ENCODE measurements at places on chromosomes 2 and 18.

DNA sequence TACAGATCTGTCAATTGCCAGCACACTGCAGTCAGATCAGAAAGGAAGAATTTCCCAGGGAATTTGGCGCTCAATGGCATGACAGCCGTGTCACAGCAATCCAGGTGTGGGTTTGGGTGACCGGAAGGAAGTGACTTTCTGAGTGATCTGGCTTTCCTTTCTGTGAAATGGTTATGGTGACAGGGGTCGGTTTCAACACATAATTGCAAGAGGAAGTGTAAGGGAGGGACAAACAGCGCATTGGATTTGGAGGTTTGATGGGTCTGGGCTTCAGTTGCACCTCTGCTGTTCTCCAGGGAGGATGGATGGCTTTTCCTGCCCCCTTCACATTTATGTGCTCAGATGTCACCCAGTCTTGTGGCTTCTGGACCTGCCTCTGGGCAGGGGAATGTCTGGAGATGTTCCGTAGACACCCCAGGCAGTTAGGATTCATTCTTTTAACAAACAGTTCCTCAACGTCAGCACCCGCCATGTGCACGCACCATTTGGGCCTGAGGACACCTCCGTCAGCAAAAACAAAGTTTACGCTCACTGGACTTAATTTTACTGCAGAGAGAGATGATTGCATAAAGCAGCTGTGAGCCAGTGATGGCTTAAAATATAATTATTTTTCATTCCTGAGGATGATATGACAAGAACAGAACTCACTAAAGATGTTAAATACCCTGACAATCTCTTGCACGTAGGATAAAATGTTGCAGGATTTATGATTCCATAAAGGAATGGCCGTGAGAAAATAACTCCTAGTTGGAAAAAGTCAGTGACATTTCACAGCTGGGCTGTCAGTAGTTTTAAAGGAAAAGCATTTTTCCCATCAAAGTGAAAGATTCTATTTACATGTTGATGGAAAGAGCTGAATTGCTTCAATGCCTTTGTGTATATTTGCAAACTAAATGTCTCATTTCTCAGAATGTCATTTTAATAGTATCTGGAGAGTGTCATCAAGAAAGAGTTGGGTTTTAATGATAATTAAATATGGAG is 36.9 kb downstream of the MBP start:
- no peak for DNase-seq

DNA sequence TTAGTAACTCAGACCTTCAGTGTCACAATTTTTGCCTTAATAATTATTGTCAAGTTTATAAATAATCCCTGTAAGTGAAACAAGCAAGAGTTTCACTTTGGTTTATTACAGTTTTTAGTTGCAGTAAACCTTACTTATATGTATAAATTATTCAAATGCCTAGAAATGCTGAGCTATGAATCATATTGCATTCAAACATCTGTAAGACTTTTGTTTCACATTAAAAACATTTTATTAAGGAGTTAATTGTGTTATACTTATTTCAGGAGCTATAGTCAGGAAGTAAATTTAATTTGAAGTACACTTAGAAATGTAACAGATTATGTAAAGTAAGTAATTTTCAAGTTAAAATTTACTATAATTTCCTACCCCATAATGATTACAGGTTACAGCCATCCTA is 3.9 kb upstream of the ETAA1 start:
- no peak for DNase-seq

GRCh38 chr2:11017921-11018320 is 106.2 kb downstream of the KCNF1 start:
- no peak for DNase-seq

- no peak for DNase-seq
Measured at GRCh38 chr2:145321344-145321743, 801.4 kb upstream of the ZEB2 start.

DNA sequence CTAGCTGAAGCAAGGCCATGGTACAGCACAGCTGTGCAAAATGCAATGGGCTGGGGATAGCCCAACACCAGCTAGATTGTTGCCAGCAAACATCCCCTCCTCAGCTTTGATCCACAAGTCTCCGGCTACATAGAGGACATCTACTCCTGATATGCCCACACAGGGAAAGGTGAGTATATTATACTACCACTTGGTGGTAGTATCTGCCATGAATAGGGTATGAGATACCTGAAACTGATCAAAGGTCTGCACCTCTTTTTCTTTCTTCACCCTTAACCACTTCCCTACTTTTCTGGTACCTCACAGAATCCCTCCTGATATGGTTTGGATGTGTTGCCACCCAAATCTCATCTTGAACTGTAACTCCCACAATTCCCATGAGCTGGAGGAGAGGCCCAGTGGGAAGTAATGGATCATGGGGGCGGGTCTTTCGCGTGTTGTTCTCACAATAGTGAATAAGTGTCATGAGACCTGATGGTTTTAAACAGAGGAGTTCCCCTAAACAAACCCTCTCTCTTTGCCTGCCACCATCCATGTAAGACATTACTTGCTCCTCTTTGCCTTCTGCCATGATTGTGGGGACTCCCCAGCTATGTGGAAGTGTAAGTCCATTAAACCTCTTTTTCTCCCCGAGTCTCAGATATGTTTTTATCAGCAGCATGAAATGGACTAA is 279.6 kb downstream of the TXNL1 start:
- no peak for DNase-seq

DNA sequence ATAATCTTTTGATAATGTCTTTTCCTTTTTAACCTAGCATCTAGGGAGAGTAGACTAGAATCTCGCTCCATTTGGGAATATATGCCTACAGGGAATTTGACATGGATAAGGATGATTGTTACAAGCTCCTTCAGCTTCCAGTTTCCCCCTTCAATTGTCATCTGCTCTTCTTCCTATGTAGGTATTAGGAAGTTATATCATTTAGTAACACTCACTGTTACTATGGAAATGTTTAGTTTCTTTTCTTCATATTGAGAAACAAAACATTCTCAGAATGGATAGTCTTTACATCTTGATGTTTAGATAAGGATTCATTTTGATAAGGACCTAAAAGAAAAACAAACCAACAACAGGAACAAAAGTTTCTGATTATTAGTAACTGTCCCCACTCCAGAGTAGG is 127.6 kb downstream of the PHLPP1 start:
- no peak for DNase-seq

DNA sequence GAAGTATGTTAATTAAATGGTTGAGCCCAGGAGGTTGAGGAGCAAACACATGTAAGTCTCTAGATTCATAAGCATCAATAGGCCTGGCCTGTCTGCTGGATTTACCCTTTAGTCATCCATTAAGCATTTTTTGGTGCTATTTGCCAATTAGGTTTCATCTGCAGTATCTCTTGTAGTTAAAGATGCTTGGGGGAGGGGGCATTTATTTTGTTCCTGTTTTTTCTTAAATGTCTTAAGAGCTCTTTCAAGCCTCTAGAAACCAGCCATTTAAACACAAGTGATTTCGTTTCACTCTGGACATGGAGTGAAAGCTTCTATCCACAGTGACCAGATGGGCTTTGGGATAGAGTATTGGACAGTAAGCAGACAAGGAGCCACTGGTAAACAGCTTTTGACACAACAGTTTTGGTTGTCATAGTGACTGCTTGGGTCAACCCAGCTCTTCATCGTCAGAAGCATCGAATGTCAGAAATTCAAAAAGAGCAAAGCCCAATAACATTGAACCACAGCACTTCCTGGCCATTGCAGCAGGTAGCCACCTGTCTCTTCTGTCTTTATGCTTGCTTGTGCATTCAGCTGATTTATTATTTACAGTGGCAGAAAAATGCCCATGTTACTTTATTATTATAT is 4.9 kb downstream of the QPCT start:
- DNase-seq = no peak

GRCh38 chr2:121884511-121884921 is 129.1 kb downstream of the TSN start:
- DNase-seq = no peak

DNA sequence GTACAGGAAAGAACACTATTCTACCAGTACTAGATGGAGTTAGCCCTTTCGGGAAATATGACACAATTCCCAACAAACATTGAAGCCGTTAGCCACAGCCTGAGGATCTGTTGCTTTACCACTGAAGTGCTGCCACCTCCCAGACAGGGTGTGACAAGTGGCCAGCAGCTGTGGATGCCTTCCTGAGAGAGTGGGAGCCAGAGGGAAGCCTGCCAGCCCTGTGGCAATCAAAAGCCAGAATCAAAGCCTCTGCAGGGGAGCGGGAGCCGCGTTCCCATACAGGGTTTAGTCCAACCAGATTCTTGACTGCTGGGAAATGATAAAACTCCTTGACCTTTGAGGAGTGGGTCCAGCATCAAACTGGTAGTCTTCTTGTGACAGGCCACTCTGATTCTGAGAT is 38.0 kb downstream of the SLC4A1AP start:
- no peak for DNase-seq

DNA sequence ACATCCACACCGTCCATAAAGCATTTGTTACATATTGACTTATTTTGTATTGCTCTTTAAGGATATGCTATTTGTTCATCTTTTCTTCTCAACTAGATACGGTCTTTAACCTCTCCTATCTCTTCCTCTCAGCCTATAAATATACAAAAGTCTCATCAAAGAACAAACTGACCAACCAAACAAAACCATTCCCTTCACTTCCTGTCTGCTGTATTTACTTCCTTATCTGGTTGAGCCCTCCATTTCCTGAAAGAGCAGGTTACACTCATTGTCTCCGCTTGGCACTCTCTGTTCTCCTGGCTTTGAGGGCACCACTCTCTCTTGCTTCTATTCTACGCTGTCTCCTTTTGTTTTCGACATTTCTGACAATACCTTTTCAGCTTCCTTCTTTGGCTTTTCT is 431.9 kb upstream of the TCF4 start:
- no peak for DNase-seq

DNA sequence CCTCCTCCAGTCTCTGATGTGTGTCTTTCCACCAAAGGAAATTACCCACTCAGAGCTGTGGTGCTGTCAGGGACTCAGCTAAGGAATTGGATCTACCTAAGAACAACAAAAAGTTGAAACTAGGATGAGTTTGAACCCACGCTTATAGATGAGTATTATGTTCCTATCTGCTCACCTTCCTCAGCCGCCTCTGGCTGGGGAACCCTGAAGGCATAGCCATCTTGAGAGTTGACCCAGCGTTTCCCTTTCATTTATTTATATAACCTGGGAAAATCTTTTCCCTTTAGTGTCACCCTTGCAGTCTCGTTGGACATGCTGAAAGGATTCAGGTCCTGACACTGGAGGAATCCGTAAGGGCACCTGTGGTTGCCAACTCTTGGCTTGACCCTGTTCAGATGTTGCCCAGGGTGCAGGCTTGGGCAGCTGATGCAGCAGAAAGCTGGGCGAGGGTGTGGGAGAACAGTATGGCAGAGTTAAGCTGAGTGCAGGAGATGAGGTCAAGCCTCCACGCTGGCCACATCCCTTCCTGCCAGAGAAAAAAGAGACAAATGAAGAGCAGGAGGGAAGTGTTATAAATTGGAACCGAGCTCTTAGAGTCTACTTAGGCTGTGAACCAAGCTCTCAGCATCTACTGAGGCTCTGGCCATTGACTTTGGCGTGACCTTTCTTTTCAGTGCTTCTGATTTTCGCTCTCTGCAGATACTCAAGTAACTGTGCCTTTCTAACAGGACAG is 1.9 kb downstream of the CDH20 start:
- no peak for DNase-seq

GRCh38 chr2:2699121-2699505 is 368.0 kb upstream of the MYT1L start:
- no peak for DNase-seq

- DNase-seq = no peak
Measured at GRCh38 chr18:23179416-23179815, 44.1 kb downstream of the CABLES1 start.

GRCh38 chr2:43402002-43402401 is 175.6 kb upstream of the ZFP36L2 start:
- DNase-seq = no peak

DNA sequence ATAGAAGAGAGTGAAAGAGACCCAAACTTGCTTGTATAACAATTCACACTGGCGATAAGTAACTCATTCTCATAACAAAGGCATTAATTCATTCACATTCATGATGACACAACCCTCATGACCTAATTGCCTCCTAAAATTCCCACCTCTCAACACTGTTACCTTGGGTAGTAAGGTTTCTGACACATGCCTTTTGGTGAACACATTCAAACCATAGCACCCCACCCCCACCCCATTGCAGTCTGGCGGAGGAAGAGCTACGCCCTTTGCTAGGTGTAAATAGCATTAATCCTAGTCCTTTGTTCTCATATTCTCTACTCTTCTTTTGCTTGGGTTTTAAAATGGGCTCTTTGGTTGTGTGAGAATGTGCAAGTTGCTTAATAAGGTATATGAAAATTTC is 361.5 kb downstream of the DSEL start:
- DNase-seq = no peak

DNA sequence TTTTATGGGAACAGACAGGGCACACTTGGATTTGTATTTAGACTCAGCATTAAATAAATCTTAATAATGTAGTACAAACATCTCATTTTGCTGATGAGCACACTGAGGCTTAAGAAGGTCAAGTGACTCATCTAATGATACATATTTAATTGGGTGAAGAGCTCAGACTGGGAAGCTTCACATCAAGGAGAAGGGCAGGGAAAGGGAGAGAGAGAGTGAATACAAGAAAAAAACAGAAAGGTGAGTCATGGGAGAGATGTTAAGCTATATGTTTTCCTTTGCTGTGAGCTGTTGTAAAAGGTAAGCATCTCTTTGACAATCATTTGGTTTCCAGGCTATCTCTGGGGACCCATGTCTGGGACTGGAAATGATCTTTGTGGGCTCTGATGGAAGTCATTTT is 277.8 kb downstream of the SETBP1 start:
- DNase-seq = no peak

GRCh38 chr18:47587587-47587986 is 336.1 kb upstream of the SKOR2 start:
- no peak for DNase-seq

DNA sequence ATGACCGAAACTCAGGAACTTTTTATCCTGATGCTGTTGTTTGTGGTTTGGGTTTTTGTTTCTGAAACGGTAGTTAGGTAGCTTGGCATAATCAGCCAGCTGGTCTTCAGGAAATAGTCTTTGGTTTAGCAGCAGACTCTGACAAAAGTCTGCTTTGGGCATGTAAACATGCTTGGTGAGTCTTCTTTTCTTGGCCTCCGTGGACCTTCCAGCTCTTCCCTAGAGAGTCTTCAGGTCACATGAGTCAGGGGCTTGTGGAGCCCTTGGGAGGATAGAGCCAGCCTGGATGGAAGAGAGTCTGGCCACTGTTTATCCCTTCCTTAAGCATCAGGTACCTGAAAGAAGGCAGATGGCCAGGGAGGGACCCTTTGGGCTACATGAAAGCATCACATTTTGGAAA is 154.5 kb downstream of the MGAT5 start:
- DNase-seq = no peak

DNA sequence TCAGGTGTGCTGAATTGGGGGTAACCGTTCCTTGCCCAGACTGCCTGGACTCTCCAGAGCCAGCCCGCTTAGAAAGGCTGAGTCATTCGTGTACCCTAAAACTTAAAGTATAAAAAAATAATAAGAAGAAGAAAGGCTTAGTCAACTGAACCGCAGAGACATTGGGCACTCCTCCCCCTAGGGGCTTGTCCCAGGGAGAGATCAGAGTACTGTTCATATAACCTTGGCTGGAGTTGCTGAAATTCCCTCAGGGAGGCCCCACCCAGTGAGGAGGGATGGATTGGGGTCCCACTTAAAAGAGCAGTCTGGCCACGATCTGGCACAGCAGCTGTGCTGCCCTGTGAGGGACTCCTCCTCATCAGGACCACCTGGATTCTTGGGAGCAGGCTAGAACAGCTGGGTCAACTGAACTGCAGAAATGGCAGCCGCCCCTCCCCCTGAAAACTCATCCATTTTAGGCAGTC is 37.2 kb downstream of the ANKRD12 start:
- DNase-seq = no peak

GRCh38 chr2:146467425-146467824 is 1377.4 kb upstream of the ACVR2A start:
- no peak for DNase-seq

GRCh38 chr2:233349005-233349998 is 5.0 kb upstream of the DGKD start:
- DNase-seq = no peak
